B cell (primary cell): ENCODE measurements at places on chromosomes 3 and 15. TPM values are rescaled to one million over a fixed set of nuclear protein-coding genes. Genes with fewer than 3 reads are reported as not detected.

MUC4 gene
- 0.22 TPM in 1 of 2 replicates, not detected in the other for polyA plus RNA-seq

C2CD4A gene
- not detected in 2 replicates for polyA plus RNA-seq

GP5 gene
- polyA plus RNA-seq = 0.01 and 0.06 TPM in 2 replicates

SI gene
- not detected in 2 replicates for polyA plus RNA-seq

LYZL4 gene
- not detected in 2 replicates for polyA plus RNA-seq

CIB2 gene
- polyA plus RNA-seq = 0.97 and 2.7 TPM in 2 replicates

C3orf20 gene
- 0.12 TPM in 1 of 2 replicates, not detected in the other for polyA plus RNA-seq

AMIGO3 gene
- 11.1 and 18.6 TPM in 2 replicates for polyA plus RNA-seq

UQCC5 gene
- polyA plus RNA-seq = 1.1 and 1.5 TPM in 2 replicates

HEMK1 gene
- 24.6 and 34.2 TPM in 2 replicates for polyA plus RNA-seq

CAPN3 gene
- 101 and 143 TPM in 2 replicates for polyA plus RNA-seq

CTXN2 gene
- polyA plus RNA-seq = not detected in 2 replicates

SHC4 gene
- 0.04 TPM in 2 replicates for polyA plus RNA-seq

TTLL13 gene
- polyA plus RNA-seq = 0.33 TPM in 1 of 2 replicates, not detected in the other

GOLGA8T gene
- polyA plus RNA-seq = not detected in 2 replicates

MGLL gene
- 1.4 and 1.7 TPM in 2 replicates for polyA plus RNA-seq

CYP11A1 gene
- not detected in 2 replicates for polyA plus RNA-seq

ATR gene
- 17.1 and 24.1 TPM in 2 replicates for polyA plus RNA-seq

RETNLB gene
- polyA plus RNA-seq = not detected in 2 replicates

ALDH1A2 gene
- polyA plus RNA-seq = not detected in 2 replicates

HCN4 gene
- polyA plus RNA-seq = not detected in 2 replicates

PRICKLE2 gene
- polyA plus RNA-seq = 0.12 and 0.30 TPM in 2 replicates

FETUB gene
- not detected in 2 replicates for polyA plus RNA-seq

TRH gene
- polyA plus RNA-seq = not detected in 2 replicates

CAV3 gene
- polyA plus RNA-seq = not detected in 2 replicates

OIP5 gene
- 0.97 and 1.3 TPM in 2 replicates for polyA plus RNA-seq

TSC22D2 gene
- polyA plus RNA-seq = 17.2 and 26.9 TPM in 2 replicates

ST8SIA2 gene
- not detected in 2 replicates for polyA plus RNA-seq

IRAK2 gene
- 11.7 and 11.8 TPM in 2 replicates for polyA plus RNA-seq

C3orf49 gene
- polyA plus RNA-seq = not detected in 2 replicates

KCNH8 gene
- polyA plus RNA-seq = 12.7 and 15.2 TPM in 2 replicates

SNAP23 gene
- 52.7 and 169 TPM in 2 replicates for polyA plus RNA-seq

CYP1A1 gene
- 0.24 and 0.25 TPM in 2 replicates for polyA plus RNA-seq

FGF7 gene
- not detected in 2 replicates for polyA plus RNA-seq
